ENCODE measurements at places on chromosomes 2 and 18.

DNA sequence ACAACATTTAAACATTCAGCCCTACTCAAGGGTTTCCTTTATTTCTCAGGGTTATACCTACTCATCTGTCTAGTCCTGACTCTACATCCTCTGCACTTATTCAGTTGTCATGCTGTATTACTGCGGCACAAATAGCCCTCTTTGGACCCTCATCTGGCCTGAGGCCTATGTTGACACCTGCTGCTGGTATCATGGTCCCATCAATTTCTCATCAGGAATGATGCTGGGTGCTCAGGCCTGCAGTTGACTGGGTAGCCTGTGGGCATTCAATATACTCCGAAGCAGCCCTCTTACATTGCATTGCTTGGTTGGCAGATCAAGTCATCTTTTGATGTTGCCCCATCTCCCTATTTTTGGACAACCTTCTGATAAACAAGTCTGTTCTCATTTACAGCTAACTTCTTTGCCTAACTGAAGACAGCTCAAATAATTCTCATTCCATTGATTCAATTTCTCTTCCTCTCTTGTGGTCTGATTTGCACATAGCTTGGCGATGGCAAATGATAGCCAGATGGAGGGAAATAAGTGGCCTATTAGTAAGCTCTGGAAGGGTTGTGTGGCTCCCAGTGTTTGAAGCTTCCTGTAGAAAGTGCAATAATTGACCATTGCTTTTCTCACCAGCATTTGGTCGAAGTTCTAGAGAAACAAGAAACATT, 19.1 kb upstream of the MC4R start:
- no peak for DNase-seq

GRCh38 chr2:44934038-44934982, 7.2 kb upstream of the SIX3 start:
- no peak for DNase-seq

GRCh38 chr2:208112969-208113368, 11.4 kb downstream of the CRYGD start:
- DNase-seq = no peak

DNA sequence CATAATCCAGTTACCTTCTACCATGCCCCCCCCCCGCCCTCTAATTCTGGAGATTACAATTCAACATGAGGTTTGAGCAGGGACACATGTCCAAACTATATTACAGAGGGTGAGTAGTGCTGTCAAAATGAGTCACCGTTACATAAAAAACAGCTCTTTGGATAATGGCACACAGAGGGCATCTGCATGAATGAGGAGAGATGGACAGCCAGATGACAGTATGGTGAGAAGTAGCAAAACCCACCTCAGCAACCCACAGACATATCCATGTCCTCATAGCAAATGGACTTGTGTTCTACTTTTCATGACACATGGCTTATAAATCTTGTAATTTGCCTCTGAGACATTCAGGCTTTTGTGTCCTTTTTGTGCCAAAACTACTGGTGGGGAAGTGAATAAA, 132.0 kb downstream of the EML6 start:
- DNase-seq = no peak

DNA sequence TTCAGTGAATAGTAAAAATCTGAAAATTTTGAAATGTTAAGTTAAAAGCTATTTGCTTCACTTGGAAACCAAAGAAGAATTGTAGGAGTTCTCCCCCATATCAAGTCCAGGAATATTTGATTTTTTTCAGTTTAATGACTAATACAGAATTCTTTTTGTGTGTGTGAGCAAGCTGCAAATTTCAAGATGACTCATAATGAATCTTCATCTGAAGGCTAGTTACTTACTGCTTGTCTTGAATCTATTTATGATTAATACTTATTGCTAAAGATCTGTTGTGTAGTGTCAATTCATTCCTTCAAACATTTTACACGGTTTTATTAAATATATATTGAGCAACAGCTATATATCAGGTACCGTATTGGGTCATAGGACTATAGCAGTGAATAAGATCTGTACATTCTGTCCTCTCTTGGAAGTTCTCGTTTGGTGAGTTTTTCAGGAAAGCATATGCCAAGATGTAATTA, 47.8 kb upstream of the CAVIN2 start:
- DNase-seq = no peak

GRCh38 chr2:70501728-70502127, 51.9 kb downstream of the TGFA start:
- DNase-seq = no peak

- no peak for DNase-seq
Measured at GRCh38 chr2:43837831-43838559, 644 bp downstream of the ABCG5 start.

- DNase-seq = no peak
Measured at GRCh38 chr2:6283259-6283658, 582.4 kb downstream of the CMPK2 start.

Data from stimulated activated CD8-positive, alpha-beta memory T cell treated with anti-CD3 and anti-CD28 coated beads, Interleukin-4, amount 100 ng/mL, for 1 hour (primary cell).